ENCODE measurements at places on chromosomes 1 and 21. TPM values are rescaled to one million over a fixed set of nuclear protein-coding genes. Genes with fewer than 3 reads are reported as not detected.

Gene ELF3
- total RNA-seq, result 0.10 TPM

DNA sequence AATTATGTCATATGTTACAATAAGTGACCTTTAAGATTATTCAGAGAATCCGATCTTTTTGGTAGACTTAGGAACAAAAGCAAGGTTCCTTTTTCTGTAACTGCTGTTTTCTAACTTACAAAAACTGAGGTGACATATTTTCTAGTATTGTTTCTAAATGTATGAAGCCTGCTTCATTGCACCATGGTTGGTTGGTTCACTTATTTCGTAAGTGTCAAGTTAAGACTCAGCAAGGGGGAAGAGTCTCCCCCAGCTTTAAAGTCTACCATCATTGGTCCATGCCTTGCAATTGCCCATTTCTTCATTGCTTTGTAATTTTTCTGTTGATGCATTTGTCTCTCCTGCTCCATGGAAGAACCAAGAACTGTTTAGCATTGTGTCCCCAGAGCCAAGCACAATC, 136.9 kb downstream of the DISC1 start:
- no peak for DNase-seq

DNA sequence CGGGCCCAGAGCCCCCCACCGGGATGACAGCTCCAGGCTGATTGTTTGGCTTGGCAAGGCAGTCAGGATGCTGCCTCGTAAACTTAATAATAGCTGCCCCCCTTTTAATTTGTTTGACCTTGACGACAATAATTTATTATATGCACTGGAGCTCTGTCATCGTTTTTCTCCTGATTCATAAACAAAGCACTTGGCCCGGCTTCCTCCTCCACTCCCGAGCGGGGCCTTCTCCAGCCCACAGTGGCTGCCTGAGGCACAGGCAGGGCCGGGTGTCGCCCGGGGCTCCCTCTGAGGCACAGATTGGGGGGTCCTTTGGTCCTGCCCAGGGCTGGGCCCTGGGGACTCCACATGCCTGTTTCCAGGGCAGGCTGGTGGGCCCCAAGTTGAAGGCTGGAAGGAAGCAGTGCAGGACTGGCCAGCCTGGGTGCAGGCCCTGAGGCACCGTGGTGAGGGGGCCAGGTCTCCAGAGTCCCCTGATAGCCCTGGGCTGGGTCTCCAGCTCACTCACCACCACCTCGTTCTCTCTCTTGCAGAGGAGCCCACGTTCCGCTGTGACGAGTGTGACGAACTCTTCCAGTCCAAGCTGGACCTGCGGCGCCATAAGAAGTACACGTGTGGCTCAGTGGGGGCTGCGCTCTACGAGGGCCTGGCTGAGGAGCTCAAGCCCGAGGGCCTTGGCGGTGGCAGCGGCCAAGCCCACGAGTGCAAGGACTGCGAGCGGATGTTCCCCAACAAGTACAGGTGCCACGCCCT, 52.0 kb upstream of the ARHGEF16 start:
- no peak for DNase-seq

DNA sequence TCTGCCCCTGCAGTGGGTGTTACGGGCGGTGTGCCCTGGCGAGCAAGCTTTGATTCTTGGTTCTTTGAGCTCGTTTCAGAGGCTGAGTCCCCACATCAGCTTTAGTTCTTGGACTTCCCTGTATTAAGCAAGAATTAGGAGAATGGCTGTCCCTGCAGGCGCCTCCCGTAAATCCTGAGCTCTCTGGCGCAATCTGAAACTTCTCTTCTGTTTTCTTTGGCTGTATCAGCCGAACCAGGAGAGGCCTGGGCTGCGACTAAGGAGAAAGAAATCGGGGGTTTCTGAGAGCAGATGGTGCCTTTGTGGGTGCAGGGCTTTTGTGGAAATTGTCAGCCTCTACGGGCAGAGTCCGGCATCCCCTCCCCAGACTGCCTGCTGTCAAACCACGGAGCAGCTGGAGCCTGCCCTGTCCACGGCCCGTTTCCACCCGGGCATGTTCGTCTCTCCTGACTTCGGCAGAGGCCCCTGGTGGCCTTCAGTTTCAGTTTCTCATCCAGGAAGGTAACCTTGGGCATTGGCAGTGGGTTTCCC, 17.9 kb downstream of the CSTB start:
- peak; percentile 94 for DNase-seq

Gene KIAA0040
- 26.7 TPM for total RNA-seq

- DNase-seq, result no peak
These were observed 36.0 kb downstream of the NUAK2 start for GRCh38 chr1:205285381-205286101.

- DNase-seq, result peak; percentile 86
These were observed at the start of gene PATJ for GRCh38 chr1:61741711-61742619. TSS of gene PATJ (plus strand) at chr1:61742480. CDS start at chr1:61762893, 20,413 bp downstream.

Gene CYP4A11
- total RNA-seq, result not detected

Gene NCDN
- 31.5 TPM for total RNA-seq

Gene WNT2B
- 1.7 TPM for total RNA-seq
